ENCODE measurements at places on chromosomes 6 and 20.
A peak's percentile ranks its signal among the peaks of the same experiment; 100 is the strongest.

- no peak for DNase-seq
Observed at GRCh38 chr6:56474532-56474931, 168.2 kb downstream of the DST start.

GRCh38 chr6:40344566-40345167 lies 242.5 kb downstream of the LRFN2 start:
- no peak for DNase-seq

DNA sequence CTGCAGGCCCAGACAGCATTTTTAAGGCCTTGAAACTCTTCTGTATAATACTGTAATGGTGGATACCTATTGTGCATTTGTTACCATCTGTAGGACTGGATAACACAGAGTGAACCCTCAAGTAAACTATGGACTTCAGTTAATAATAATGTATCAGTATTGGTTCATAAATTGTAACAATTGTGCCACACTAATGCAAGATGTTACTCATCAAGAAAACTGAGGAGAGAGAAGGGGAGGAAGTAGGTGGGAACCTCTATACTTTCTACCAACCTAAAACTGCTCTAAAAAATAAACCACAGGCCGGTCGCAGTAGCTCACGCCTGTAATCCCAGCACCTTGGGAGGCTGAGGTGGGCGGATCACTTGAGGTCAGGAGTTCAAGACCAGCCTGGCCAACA lies 10.8 kb downstream of the MAPK13 start:
- DNase-seq: no peak

GRCh38 chr6:165096868-165097267 lies 212.5 kb downstream of the C6orf118 start:
- no peak for DNase-seq

DNA sequence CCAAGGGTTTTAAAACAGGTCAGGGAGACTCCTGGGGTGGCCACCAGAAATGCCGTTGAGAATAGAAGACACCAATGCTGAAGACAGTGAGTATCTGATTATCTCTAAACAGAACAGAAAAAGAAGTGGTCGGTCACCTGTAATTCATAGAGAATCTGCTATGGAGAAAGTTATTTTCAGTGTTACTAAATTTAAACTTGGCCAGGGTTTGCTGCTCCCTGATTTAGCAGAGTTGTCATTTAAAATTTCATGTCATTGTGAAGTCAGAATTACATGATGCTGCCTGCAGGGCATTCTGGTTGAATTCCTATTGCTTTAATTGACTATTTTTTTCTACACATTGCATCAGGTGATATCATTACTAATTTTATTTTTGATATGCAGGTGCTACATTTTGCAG lies 114.1 kb downstream of the HS3ST5 start:
- no peak for DNase-seq

DNA sequence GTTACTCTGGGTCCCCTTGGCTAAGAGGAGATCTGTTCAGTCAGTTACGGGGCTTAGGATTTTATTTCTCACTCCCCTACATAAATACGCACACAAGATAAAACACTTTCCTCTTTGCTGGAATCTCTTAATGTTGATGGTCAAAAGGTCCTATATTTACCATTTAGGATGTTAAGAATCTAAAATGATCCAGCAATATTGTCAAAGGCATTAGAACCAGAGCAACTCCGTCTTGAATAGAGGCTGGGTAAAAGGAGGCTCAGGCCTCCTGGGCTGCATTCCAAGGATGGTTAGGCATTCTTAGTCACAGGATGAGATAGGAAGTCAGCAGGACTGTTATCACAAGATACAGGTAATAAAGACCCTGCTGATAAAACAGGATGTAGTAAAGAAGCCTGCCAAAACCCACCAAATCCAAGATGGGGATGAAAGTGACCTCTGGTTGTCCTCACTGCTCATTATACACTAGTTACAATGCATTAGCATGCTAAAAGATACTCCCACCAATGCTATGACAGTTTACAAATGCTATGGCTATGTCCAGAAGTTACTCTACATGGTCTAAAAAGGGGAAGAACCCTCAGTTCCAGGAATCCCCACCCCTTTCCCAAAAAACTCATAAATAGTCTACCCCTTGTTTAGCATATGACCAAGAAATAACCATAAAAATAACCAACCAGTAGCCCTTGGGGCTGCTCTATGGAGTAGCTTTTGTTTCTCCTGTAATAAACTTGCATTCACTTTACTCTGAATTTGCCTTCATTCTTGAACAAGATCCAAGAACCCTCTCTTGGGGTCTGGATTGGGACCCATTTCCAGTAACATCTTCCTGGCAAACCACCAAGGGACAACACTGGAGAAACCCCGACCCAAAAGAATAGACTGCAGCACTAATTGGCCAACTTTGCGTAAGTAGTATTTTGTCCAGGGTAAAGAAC lies 107.5 kb downstream of the DTNBP1 start:
- no peak for DNase-seq

GRCh38 chr20:35561268-35561667 lies 19.4 kb downstream of the ERGIC3 start:
- no peak for DNase-seq

DNA sequence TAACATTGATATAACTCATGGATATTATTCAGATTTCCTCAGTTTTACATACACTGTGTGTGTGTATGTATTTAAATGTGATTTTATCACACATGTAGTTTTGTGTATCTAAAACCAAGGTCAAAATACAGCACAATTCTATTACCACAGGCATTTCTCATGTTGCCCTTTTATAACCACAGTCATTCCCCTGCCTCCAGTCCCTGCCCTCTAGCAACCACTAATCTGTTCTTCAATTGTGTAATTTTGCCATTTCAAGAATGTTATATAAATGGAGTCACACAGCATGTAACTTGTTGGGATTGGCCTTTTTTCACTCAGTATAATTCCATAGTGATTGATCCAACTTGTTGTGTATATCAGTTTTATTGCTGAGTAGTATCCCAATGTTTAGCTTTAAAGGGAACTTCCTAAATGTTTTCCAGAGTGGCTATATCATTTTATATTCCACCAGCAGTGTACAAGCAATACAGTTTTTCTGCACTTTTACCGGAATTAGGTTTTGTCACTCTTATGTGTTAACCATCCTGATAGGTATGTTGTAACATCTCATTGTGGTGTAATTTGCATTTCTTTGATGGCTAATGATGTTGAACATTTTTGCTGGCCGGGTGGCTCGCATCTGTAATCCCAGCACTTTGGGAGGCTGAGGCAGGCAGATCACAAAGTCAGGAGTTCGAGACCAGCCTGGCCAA lies 338.2 kb downstream of the SOX4 start:
- peak; percentile 16 for DNase-seq

DNA sequence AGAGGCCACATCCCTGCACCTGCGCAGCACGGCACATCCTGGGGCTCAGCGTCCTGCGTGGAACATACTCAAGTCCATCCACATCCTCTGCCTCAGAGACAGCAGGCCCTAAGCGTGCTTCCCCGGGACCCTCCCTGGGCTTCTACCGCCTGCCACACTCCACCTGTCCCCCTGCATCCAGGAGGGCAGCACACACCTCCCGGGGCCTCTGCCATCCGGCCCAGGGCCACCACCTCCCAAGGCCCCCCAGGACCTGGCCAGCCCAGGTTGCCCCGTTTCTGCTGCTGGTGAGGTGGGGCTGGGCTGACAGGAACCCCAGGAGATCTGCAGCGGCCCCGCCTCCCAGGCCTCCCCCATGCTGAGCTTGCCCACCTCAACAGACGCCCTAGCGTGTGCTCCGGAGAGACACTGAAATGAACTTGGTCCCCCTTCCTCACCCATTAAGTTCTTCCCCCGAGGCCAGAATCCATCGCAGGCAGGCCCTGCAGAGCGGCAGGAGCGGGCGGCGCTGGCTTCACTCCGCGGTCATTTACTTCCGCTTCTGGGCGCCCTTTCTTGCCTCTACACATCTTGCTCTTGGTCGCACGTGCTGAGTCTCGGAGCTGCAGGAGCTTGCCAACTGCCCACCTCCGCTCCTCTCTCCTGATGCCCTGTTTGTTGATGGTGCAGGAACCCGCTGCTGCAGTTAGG lies 235.3 kb downstream of the TAF4 start:
- no peak for DNase-seq

DNA sequence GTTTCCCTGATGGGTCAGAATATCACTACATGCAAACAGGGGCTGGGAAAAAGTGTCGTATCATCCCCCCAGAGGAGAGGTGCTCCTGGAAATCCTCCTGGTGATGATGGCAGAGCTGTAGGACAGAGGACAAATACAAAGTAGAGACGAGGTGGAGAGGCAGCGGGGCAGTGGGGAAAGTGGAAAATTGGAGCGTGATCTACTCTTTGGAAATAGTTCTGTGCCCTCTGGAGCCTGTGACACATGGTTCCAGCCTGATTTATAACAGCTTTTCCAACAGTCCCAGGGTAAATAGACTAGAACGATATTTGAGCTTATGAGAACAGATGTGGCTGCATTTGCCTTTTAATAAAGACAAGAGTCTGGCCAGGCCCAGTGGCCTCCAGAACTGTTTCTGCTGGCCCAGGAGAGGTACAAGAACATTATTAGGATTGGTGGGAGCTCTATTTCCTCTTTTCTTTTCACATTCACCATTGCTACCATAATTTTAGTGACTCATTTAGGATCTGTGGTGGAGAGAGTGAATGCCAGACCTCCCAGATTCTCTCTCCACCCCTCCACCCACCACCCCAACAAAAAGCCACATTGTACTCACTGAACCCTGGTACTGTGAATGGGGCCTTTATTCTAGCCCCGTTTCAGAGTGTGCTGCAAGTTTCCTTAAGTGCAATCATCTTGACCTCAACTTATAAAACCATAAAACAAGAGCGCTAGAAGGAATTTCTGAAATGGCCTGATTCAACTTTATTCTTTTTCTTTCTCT lies 78.3 kb downstream of the BTBD3 start:
- DNase-seq: no peak

- DNase-seq: no peak
Observed at GRCh38 chr20:40331807-40332560, 357.1 kb downstream of the MAFB start.

- DNase-seq: peak; percentile 68
Observed at GRCh38 chr20:45771182-45771759, 20.4 kb downstream of the WFDC3 start.

DNA sequence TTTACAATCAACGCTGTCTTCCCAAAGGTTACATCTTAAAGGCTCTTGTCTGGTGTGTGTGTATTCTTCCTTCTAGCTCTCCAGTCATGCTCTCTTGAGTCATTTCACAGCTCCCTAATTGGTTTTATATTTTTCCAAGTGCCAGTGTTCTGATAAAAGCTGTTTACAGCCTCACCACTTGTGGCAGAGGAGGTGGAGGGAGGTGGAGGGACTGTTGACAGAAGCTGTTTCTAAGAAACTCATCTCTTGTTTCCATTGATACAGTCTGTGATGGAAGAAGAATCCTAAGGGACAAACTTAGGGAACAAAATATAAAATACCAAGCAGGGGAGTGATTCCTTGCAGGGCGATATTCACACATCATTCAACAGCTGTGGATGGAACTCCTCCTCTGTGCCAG lies 64.0 kb downstream of the QRSL1 start:
- no peak for DNase-seq
